ENCODE measurements at places on chromosomes 6 and 20.
A peak's percentile ranks its signal among the peaks of the same experiment; 100 is the strongest.

DNA sequence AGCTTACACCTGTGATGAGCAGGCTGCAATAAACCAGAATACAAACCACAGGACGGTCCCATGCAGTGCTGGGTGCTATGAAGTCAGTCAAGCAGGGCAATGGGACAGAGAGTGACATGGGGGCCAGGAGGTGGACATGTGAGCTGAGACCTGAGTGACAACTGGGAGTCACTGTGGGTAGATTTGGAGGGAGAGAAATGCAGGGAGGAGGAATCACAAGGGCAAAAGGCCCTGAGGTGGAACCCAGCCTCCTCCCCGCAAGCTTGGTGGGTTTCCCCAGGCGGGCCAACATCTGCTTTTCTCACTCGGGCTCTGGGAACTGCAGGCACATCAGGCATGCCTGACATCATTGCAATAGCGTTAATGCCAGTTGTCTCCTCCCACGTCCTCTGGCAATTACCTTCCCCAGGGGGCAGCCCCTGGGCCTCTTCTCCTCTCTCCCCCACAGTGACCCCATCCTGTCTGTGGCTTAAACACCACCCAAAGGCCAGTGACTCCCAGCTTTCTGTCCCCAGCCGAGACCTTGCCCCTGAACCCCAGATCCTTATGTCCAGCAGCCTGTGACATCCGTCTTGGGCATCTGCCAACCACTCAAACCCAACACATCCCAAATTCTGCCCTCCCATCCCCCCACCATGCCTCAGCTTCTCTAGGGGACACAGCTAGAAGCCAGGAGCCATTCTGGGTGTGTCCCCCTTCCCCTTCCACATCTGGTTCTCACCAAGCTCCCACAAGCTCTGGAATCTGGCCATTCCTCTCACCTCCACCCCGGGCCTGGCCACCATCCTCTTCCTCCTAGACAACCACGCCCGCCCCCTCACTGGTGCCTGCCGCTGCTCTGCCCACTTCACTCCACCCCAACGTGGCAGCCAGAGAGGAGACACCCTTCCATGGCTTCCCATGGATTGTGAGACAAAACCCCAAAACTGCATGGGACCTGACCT lies 28.2 kb downstream of the PDRG1 start:
- DNase-seq: peak; percentile 64

DNA sequence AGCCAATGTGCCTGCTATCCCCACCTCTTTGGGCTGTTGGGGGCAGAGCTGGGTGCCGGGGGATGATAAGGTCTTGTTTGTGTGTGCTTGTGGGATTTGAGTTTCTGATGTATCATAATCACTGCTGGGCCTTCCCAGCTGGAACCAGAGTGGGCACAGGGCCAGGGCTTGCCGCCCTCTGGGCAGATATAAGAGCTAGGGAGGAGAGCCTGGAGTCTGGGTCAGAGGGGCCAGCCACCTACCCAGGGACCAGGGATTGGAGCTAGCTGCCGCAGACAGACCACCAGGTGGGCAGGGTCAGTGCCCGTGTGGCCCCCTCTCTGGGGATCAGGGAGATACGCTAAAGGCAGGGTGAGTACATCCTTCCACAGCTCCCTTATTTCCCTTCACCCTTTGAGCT lies 3.1 kb upstream of the TLDC2 start:
- no peak for DNase-seq

DNA sequence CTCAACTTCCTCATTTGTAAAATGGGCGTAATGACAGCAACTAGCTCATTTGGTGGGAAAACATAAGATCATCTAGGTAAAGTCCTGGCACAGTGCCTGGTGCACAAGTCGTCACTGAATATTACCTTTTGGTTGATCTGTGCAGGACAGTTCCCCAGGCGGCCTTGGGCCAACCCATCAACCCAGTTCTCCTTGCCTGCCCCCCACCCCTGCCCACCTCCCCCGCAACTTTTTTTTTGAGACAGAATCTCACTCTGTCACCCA lies 99.2 kb downstream of the JPH2 start:
- DNase-seq: no peak

DNA sequence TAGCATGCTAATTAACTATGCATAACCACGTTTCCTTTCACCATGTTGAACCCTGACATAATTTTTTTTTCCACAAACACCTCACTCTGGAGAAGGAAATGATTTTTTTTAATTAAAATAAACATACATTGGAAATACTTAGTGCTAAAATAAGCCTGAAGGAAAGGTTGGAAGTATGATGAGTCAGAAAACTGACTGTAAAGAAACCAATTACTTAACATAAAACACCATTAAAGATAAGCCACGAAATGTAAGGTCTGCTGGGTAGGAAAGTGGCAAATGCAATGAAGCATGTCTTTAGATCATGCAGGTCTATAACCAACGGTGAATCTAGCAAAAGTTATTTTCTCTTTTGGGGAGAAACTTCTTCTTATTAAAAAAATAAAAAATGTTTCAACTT lies 47.5 kb downstream of the OPRM1 start:
- DNase-seq: no peak

DNA sequence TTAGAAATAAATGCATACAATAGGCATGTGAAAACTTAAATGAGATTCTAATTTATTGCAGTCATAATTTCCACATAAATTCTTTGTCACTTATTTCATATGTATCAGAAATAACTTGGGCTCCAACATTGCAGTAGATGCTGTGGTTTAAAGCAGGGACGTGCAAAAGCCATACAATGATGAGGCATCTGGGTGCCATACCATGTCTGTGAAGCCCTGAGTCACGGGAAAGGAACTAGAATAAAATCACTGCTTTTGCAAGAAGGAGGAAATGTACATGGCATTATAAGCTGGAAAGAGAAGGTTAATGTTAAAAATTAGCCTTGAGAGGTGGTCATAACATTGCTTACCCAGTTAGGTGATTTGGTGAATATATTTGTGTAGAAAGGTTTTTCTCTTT lies 180.4 kb downstream of the SASH1 start:
- DNase-seq: no peak

DNA sequence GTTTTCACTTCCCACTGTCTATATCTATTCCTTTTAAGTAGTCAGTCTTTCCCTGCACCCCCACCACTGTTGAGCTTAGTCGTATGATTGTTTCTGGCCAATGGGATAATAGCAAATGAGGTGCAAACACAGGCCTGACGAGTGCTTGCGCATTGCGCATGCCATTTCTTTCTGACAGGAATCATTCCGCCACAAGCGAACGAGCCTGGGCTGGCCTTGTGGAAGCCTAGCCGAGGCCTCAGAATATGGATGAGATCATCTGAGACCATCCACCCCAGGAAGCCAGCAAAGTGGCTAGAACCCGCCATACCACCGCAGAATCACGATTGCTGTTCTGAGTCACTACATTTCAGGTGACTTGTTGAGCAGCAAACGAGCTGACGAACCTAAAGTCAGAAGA lies 52.2 kb upstream of the PRL start:
- DNase-seq: no peak

DNA sequence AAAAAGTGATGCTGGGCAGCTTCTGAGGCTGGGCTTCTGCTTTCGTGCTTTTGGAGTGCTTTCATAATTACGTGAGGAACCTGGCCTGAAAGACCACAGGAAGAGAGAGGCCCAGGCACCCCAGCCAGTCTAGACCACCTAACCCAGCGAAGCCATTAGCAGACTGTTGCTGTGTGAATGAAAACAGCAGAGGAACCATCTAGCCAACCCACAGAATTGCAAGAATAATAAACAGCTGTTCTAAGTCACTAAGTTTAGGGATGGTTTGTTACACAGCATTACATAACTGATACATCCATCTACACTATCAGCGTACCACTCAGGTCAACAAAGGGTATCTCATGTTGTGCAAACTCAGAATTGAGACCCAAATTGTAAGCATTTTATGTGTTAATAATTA lies 34.5 kb downstream of the FGD2 start:
- peak; percentile 61 for DNase-seq

- DNase-seq: no peak
These were observed 257.2 kb downstream of the TAF4 start for GRCh38 chr20:61808447-61808846.

DNA sequence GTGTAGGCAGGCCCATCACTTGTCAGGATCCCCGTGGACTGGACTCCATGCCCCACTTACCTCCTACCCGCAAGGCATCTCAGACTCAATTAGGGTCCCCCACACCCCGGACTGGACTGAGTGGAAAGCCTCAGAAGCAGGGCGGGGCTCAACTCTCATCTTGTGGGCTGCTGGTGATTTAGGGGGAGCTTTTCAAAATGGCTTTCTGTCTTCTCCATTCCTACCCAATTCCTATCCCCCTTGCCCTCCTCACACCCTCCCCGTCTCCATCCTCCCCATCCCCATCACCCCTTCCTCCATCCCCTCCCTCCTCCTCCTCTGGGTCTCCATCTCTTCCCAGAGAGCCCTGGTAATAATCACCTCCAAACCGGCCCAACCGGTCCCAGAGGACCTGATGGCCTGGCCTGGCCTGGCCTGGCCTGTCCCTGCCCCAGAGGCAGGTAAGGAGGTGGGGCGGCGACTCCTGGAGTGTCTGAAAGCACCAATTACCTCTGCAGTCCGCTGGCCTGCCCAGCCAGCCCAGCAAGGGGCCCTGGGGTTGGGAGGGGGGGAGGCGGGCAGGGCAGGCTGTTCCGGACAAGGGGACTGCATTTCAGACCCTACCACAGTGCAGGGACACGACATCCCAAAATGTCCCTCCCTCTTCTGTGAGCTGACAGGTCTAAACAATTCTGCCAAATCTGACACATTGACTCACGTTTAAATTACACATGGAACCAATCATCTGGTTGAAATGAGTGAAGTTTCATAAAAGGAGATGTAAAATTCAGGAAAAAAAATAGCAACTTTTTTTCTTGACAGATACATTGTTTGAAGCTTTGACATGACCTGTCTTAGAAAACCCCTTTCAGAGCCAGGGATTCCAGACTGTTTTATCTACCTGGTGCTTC lies 24.8 kb downstream of the MAFB start:
- DNase-seq: no peak

- DNase-seq: no peak
These were observed 420 bp downstream of the SOX4 start for GRCh38 chr6:21593927-21594415.

DNA sequence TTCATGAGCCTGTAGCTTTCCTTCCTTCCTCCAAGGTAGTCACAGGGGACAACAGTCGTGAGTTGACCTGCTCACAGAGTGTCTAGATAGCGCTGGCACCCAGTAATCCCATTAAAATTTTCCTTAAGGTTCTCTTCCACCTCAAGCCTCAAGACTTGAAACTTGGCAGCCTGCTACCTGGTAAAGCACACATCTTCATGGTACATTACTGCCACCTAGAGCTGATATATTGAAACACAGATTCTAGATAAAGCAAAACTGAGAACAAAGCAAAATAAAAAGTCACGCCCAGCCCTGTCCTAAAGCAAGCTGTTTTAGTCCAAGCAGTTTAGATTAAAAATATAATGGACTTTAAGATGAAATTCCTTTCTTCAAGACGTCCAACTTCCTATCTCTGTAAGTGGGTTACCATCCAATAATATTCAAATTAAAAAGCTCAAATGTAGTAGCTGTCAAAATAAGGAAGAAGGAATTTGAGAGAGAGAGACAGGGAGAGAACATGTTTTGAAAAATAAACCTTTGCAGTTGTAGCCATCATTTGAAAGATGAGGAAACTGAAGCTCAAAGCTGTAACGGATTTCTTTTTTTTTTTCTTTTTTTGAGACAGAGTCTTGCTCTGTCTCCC lies 50.7 kb upstream of the CD83 start:
- DNase-seq: peak; percentile 77
